ENCODE measurements at places on chromosomes 7 and 10. TPM values are rescaled to one million over a fixed set of nuclear protein-coding genes. Genes with fewer than 3 reads are reported as not detected.

Gene SPDYE18
- total RNA-seq, result 0.22 TPM

Gene UNCX
- total RNA-seq, result not detected

GRCh38 chr7:31494421-31494820, 19.5 kb upstream of the ITPRID1 start:
- no peak for DNase-seq

DNA sequence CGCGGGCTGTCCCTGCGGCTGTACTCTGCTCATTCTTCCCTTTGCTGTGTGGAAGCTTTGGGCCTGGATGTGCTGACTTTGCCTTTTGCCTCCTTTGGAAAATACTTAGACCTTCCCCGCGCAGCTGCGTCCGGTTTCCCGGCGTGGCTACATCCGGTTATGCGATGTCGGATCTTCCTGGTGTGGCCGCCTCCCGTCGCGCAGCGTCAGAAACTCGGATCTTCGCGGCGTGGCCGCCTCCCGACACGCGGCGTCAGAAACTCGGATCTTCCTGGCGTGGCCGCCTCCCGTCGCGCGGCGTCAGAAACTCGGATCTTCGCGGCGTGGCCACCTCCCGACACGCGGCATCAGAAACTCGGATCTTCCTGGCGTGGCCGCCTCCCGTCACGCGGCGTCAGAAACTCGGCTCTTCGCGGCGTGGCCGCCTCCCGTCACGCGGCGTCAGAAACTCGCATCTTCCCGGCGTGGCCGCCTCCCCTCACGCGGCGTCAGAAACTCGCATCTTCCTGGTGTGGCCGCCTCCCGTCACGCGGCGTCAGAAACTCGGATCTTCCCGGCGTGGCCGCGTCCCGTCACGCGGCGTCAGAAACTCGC, 50.2 kb upstream of the SUN1 start:
- peak; percentile 30 for DNase-seq

DNA sequence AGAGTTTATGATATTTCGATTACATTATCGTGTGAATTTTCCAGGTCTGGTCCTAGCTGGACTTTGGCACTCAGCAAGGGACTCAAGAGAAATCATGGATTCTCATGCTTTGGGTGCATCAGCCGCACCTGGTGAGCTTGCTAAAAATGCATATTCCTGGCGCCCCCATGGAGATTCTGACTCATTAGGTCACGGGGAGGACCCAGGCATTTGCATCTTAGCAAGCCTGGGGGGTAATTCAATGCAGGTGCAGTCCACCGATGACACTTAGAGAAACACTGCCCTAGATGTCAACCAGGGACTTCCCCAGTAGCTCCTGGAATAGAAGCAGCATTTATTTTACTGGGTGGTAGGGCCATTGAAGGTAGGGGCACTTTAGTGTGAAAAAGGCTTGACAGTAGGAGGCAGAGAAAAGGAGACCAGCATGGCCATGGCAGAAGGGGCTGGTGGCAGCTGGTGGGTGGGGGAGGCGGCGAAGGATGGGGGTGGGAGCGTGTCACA, 29.9 kb upstream of the PDCD4 start:
- no peak for DNase-seq

DNA sequence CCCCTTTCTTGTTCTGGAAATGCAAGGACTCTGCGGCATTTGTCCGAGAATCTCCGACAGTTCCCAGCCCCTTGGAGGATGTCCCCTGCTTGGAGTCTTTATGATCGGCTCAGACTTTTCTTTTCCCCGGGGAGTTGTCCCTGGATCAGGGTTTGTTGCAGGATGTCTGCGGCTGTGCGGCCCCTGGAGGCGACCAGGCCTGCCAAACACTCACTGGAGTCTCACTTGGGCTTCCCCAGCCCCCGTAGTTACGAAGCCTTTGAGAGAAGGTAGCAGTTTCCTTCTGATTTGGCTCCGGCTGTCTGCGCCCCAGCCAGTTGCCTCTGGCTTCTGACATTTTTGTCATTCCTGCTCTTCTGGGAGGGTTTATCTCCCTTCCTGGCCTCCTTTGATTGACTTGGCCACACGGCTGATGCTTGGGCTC, 16.1 kb downstream of the COL26A1 start:
- DNase-seq, result no peak

DNA sequence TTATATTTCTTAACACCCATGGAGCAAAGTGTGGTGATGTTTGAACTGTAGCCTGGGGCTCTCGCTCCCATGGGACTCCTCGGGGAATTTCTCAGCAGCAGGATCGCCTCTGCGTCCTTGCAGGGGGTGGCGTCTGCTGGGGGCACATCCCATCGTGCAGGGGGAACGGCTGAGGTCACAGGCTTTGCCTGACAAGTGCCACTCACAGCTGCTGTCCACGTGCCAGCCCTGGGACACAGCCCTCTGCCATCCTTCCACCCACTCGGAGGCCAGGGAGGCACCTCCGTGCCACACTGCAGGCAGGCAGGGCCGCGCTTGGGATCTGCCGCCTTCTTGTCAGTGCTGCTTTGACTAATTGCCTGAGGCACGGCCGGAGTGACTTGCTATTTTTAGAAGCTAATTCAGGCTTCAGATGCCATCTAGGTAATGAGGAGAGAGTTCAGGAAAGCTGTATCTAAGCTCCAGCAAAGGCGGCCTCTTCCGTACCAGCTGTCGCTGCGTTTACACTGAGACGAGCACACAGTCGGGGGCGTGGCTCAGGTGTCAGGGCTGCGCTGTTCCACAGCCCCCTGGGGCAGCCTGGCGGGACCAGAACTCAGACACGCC, 45.7 kb downstream of the PITRM1 start:
- peak; percentile 72 for DNase-seq

GRCh38 chr10:64976150-64976549, 1454.9 kb downstream of the REEP3 start:
- no peak for DNase-seq

DNA sequence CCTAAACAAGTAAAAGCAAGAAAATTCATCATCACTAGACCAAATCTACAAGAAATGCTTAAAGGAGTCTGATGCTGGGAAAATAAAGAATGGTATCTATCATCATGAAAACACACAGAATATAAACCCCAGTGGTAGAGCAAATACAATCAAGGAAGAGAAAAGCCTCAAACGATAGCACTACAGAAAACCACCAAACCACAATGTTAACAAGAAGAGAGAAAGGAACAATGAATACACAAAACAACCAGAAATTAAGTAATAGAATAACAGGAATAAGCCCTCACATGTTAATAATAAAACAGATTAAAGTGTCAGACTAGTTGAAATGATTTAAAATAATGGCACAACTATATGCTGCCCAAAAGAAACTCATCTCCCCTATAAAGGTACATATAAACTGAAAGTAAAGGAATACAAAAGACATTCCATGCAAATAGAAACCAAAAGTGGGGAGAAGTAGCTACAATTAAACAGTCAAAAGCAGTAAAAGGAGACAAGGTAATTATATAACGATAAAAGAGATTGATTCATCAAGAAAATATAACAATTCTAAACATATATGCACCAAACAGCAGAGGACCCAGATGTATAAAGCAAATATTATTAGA, 77.3 kb downstream of the JMJD1C start:
- no peak for DNase-seq

DNA sequence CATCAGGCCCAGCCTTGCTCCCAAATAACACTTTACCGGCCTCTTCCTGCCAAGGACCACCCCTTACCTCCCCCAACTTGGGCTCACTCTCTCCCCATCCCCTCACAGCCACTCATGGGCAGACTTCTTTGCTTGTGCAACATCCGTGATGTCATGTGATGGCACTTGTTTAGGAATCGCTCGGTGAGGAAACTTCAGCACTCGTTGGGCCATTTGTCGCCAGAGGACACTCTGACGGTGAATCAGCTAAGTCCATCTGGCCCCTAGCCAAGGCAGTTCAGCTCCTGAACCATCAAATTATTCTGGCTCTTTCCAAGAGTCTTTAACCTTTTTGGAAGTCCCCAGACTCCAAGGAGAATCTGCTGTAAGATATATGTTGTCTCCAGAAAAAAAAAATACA, 19.2 kb downstream of the BTBD16 start:
- no peak for DNase-seq
